Hypothalamus (tissue), 51 donors: ENCODE measurements at places on chromosomes 2 and 18.

- DNase-seq: no peak
These were observed 191.8 kb upstream of the GLI2 start for GRCh38 chr2:120543899-120544298.

DNA sequence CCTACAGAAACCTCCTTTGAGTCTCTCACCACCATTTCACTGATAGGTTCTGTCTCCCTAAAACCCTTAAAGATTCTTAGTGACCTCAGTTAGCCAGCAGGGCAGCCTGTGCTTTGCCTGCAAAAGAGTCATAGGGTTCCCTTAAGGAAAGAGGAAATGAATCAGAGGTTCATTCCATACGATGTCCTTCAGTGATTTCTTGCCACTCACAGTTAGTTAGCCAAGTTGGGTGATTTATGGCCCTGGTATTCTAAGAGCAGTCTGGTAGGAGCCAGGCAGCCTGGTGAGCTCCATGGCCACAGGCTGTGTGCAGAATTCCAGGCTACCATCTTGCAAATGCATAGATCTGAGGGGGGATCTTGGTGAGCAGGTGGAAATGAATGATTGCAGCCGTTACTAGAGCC, 18.7 kb upstream of the CCBE1 start:
- DNase-seq: no peak

DNA sequence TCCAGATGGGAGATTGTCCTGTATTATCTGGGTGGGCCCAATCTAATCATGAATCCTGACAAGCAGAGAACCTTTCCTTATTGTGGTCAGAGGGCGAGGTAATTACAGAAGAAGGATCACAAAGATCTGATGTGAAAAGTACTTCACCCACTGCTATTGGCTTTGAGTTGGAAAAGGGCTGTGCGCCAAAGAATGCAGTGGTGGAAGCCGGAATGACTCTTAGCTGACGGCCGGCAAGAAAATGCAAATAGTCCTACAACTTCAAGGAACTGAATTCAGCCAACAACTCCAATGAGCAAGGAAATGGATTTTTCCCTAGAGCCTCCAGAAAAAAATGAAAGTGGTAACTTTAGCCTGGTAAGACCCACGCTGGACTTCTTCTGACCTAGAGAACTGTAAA, 67.3 kb downstream of the CTNNA2 start:
- no peak for DNase-seq

DNA sequence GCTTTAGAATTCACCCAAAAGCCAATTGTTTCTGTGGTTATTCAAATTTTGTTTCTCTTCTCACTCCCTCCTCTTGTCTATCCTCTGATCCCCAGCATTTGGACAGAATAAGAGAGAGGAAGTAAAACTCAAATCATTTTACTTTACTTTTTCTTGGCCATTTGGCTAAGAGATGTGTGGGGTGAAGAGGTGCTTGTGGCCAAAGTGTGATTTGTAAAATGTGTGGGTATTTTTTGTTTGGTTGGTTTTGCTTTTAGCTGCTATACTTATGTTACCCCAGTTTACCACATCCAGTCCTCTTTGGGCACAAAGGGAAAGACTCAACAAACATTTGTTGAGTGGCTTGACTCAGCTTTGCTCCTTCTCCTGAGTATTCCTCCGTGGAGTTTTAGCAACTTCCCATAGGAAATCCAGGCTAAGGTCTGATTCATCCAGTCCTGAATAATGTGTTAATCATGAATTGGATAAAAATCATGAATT, 109.1 kb upstream of the CYP1B1 start:
- DNase-seq: no peak

GRCh38 chr2:40227210-40227609, 224.7 kb downstream of the SLC8A1 start:
- DNase-seq: no peak

DNA sequence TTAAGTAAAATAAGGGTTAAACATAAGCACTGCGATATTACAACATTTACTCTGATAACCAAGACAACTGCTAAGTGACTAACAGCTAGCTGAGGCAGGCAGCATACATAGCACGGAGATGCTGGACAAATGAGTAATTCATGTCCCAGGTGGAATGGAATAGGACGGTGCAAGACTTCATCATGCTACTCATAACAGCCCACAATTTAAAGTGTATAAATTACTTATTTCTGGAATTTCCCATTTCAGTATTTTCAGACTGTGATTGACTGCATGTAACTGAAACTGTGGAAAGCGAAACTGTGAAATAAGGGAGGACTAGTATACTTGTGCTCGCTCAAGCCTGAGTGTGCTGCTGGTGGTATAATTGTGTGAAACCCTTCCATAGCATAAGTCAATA, 12.9 kb downstream of the IER3IP1 start:
- no peak for DNase-seq

DNA sequence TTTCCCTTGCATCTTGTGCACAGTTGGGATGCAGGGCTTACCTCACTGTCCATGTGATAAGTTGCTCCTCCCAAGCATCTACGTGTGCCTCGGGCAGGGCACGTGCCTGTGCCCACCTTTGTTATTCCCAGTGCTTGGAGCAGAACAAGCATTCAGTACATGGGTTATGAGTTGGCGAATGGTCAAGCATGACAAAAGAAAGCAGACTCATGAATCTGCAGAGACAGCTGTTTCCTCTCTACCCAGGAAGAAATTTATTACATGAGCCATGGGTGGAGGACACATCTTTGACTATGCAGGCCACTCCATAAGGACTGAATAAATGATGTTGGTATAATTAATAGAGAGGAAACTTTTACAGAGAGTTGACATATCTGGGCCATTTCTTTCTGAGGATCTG, 127.8 kb downstream of the TPGS2 start:
- no peak for DNase-seq

DNA sequence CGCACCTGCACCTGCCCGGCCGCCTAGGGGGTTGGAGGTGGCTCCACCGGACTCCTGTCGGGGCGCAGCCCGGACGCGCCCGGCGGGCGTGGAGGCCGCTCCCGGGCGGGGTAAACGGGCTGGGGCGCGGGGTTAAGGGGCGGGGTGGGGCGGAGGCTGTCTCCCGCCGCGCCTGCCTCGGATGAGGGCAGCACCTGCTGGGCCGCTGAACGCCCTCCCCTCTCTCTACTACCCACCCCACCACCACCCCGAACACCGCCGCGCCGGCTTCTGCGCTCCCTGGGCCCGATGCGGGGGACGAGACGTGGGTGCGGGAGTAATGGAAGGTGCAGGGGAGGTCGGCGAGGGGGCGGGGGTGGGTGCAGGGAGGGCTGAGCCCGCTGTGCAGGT, 224.8 kb upstream of the ID2 start:
- DNase-seq: no peak

- no peak for DNase-seq
These were observed 463 bp upstream of the ALPP start for GRCh38 chr2:232377841-232378734.

DNA sequence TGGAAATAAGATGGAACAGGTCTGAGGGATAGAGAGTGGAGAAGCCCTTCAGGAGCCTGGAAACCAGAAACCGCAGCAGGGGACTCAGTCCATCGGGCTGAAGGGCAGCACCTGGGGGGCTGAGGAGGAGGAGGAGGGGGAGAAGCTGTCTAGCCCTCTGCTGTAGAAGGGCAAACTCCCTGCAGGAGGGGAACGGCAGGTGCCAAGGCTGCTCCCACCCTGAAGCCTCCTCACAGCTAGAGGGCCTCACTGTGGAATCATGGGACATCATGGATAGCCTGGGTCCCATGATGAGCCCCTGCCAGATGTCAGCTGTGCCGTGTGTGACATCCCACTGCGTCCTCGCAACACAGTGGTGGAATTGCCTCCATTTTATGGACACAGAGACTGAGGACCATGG, 435 bp downstream of the MYO7B start:
- no peak for DNase-seq

- no peak for DNase-seq
These were observed 305.4 kb upstream of the HS6ST1 start for GRCh38 chr2:128623776-128624761.

DNA sequence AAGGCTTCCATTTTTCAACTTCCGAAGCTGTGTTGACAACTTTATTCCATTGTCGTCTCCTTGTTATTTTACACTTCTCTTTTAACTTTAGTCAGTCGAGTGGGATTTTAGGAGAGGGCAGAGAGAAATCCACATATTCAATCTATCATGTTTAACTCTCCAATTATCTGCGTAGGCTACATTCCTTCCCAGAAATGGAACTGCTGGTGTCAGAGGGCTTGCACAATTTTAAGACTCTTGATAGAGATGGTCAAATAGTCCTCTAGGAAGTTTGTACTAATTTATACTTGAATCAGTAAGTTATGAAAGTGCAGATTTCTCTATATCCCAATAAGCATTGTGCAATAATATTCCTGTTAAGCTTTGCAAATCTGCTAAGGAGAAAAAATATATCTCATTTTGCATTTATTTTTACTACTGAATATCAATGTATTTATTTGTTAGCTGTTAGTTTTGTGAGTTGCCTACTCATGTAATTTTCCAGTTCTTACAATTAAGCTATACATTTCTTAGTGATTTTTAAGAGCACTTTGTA, 95.6 kb downstream of the CYP26B1 start:
- DNase-seq: no peak

GRCh38 chr2:38462121-38462661, 85.1 kb upstream of the ATL2 start:
- DNase-seq: no peak
